ENCODE measurements at places on chromosomes 13 and 19. TPM values are rescaled to one million over a fixed set of nuclear protein-coding genes. Genes with fewer than 3 reads are reported as not detected.

Gene FBXO17
- not detected for total RNA-seq

DNA sequence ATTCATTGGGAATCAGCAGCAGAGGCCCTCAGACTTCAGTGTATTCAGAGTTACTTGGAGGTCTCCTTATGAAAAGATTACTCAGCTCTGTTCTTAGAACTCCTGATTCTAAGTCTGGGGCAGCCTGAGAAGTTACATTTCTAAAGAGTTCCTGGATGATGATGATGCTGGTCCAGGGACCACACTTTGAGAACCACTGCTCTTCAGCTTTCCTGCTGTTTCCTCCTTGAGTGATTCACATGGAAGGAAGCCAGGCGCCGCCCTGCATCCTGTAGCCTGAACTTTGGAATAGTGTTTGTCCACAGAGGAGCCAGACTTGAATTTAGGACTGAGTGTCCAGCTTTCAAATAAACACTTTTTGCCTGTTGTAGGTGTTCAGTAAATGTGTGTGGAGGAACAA is 2.9 kb downstream of the CEBPG start:
- DNase-seq, result no peak
- no peaks in the 10 kb centered on the region for H3K27me3 ChIP-seq
- H3K4me1 ChIP-seq, result peaks cover 40% of the 10 kb centered on the region
- peaks cover 20% of the 10 kb centered on the region for H3K36me3 ChIP-seq
- H3K4me3 ChIP-seq, result peak overlapping the region; percentile 3
- H3K27ac ChIP-seq, result no peak overlapping the region

- H3K4me1 ChIP-seq, result peaks cover 44% of the 10 kb centered on the region
- DNase-seq, result peak; percentile 98
- peak within 1 kb of the TSS; percentile 94 for H3K27ac ChIP-seq
- peaks cover 20% of the 10 kb centered on the region for H3K36me3 ChIP-seq
- no peaks in the 10 kb centered on the region for H3K27me3 ChIP-seq
These were observed at the start of gene PROSER3 for GRCh38 chr19:35757749-35758608. PROSER3 (plus strand) TSS chr19:35758176; CDS start chr19:35758216, 40 bp downstream.

DNA sequence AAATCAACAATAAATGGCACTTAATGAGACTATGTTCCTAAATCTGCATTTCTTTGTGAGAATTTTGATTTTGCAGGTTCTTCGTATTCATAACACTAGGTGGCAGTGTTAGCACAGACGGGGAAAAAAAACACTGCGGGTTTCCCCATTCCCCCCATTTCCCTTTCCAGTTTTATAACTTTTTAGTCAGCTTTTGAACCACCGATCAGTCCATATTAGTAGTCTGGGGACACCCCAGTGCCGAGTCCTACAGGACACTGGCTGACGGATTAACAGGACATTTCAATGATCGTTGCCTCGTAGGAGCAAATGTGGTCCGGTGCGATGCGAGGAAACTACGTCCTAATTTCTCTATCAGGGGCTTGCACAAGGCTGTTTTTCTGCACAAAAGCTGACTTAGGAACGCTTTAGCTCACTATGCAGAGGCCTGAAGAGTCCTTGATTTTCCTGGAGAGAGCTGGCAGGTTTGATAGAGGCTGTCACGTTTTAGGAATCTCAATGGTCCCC is 234.3 kb downstream of the LMO7 start:
- H3K27ac ChIP-seq, result no peak overlapping the region
- peak overlapping the region; percentile 56 for H3K4me3 ChIP-seq
- H3K4me1 ChIP-seq, result no peaks in the 10 kb centered on the region
- H3K27me3 ChIP-seq, result peaks cover 1% of the 10 kb centered on the region

Gene ATP8B3
- 12.2 TPM for total RNA-seq

GRCh38 chr13:40016953-40017660 is 361.6 kb downstream of the COG6 start:
- no peak overlapping the region for H3K27ac ChIP-seq
- no peak overlapping the region for H3K4me3 ChIP-seq
- no peaks in the 10 kb centered on the region for H3K4me1 ChIP-seq
- H3K27me3 ChIP-seq, result no peaks in the 10 kb centered on the region
- no peak for DNase-seq
- no peaks in the 10 kb centered on the region for H3K36me3 ChIP-seq

DNA sequence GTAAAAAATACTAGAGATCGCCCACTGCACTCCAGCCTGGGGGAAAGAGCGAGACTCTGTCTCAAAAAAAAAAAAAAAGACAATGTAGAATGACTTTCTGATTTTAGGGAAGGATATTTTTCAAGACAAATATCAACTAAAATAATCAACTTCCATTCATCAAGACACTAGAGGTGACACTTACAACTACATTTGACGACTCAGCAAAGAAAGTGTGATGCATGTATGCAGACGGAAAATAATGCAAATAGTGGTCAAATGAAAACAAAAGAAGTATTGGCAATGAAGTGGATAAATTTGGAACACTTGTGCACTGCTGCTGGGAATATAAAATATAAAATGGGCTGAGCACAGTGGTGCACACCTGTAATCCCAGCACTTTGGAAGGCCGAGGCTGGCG is 12.2 kb downstream of the TMEM161A start:
- H3K27ac ChIP-seq, result no peak overlapping the region
- H3K36me3 ChIP-seq, result peaks cover 5% of the 10 kb centered on the region
- DNase-seq, result no peak
- no peaks in the 10 kb centered on the region for H3K27me3 ChIP-seq

- peaks cover 38% of the 10 kb centered on the region for H3K4me1 ChIP-seq
- H3K27ac ChIP-seq, result peak overlapping the region; percentile 85
- peak; percentile 78 for DNase-seq
- peak overlapping the region; percentile 90 for H3K4me3 ChIP-seq
These were observed 2.4 kb downstream of the GADD45B start for GRCh38 chr19:2478278-2478755.

Gene NLRP11
- total RNA-seq, result not detected

DNA sequence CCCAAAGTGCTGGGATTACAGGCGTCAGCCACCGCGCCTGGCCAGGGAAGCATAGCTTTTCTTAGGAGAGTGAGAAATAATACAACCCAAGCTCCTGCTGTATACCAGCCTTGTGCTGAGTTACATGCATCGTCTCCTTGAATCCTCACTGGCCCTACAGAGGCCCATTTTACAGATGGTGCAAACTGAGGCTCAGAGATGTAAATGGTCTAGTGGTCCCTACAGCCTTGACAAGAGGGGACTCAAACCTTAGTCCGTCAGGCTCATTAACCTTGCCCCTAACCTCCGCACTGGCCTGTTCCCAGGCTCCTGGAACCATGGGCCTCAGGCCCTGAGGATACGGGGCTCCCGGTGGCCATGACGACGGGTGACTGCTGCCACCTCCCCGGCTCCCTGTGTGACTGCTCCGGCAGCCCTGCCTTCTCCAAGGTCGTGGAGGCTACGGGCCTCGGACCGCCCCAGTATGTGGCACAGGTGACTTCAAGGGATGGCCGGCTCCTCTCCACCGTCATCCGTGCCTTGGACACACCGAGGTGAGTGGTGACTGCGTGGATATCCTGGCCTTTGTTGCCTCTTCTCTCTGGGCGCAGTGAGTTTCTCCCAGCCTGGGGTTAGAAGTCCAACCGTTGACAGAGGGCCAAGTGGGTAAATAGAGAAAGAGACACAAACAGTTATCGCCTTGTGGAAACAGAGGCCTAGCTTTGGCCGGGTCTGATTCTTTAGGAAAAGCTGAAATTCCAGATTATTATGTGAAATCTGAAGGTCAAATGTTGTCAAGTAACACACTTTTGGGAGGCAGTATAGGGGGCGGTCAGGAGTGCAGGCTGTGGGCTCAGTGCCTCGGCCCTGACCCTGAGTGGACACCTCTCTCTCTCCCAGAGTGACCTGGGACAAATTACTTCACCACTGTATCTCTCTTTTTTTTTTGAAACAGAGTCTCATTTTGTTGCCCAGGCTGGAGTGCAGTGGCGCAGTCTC is 8.7 kb downstream of the MARCHF2 start:
- peaks cover 15% of the 10 kb centered on the region for H3K36me3 ChIP-seq
- H3K27me3 ChIP-seq, result no peaks in the 10 kb centered on the region
- no peaks in the 10 kb centered on the region for H3K4me1 ChIP-seq
- no peak for DNase-seq

- peaks cover 25% of the 10 kb centered on the region for H3K4me1 ChIP-seq
- DNase-seq, result peak; percentile 82
- peaks cover 3% of the 10 kb centered on the region for H3K27me3 ChIP-seq
- H3K36me3 ChIP-seq, result peaks cover 14% of the 10 kb centered on the region
These were observed 661 bp upstream of the MIR17HG start for GRCh38 chr13:91346850-91347201.

DNA sequence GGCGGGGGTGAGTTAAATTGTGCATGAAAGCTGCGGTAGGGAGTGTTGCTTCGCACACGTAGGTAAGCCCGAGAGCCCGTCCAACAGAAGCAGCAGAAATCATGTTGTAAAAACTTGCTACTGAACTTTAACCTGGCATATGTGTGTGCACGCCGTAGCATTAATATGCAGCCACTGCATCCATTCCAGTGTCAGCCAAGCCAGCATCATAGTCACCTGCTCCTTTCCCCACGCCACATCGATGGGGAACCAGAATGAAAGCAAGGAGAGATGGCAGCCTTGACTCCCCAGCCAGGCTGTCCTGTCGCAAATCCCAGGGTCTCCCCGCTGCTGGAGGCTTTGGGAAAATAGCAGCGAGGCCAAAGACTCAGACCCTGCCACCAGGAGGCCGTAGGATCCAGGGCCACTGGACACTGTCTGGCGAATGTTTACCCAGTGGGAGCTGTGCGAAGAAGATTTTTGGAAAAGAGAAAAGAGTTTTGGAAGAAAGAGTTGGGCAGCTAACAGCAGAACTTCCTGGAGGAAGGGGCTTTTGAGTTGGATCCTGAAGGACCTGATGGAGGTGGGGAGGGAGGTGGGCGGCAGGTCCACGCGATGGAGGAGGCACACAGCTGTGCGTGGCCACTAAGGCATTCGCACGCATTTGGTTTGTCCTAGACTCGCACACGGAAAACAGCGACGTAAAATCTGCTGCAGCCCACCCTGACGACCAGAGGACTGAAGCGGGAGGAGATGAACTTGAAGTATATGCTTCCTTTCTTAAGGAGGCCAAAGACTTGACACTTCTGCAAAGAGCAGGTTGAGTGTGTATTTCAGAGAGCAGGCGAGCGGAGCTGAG is 48.7 kb upstream of the RANBP3 start:
- H3K27me3 ChIP-seq, result no peaks in the 10 kb centered on the region
- H3K27ac ChIP-seq, result no peak overlapping the region
- H3K4me1 ChIP-seq, result no peaks in the 10 kb centered on the region
- no peak for DNase-seq
